ENCODE measurements at places on chromosomes 7 and 10.

- DNase-seq = peak; percentile 7
Measured at GRCh38 chr10:116470768-116471415, 43.2 kb downstream of the PNLIPRP3 start.

DNA sequence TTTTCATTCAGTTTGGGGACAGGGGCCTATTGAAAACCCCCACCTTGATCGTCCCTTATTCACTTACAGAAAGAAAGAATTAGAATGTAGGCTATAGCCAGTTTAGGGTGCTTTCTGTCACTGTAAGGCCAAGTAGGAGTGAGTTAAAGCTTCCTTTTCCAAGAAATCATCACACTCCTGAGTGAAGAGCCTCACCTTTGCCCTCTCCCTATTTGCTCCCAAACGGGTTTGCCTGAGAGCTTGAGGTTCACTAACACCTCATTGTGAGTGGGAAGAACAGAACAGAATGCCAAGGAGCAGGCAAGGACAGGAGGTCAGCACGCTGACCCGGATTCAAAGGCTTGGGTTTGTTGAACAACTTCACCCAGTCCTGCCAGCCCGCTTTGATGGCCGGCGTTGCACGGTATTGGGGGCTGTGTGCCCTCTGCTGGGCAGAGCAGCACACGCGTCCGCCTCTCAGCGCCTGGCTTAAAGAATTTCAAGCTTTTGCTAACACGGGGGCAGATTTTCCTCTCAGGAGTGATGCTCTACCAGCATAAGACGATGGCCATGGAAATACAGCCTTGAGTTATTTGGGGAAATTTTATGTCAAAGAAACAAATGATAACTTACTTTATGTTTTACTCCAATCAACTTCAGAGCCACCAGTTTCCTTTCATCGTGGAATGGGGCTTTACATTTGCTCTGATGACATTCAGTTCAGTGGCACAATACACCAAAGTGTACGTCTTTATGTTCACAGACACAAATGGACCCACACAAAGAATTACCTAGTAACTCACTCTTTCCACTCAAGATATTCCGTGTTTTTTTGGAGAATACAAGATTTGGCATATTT lies 470.0 kb downstream of the SUGCT start:
- DNase-seq = peak; percentile 42

DNA sequence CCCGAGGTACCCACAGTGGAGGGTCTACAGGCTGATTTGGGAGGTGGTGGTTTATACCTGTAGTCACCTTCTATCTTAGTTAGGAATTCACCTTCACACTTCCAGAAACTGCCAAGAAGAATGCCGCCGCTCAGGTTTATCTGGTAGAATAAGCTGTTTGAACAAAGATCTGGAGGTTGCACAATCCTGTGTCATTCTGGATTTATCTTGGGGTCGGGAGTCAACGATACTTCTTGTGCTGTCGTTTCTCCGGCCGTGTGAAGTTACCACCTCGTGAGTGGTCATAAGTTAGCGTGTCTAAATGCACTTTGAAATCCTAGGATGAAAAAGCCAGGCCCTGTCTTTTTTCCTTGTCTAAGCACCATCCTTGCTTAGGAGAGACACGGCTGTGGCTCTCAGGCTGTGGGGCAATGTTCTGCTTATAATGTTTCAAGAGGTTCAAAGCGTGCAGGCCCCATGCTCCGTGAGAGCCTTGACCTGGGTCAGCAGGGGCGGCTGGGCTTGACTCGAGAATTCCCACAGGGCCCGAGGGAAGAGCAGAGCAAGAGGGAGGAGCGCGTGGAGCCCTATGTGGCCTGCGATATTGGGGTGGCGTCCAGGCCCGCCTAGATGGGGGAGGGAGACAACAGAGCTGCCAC lies 35.5 kb downstream of the GRIFIN start:
- DNase-seq = no peak

DNA sequence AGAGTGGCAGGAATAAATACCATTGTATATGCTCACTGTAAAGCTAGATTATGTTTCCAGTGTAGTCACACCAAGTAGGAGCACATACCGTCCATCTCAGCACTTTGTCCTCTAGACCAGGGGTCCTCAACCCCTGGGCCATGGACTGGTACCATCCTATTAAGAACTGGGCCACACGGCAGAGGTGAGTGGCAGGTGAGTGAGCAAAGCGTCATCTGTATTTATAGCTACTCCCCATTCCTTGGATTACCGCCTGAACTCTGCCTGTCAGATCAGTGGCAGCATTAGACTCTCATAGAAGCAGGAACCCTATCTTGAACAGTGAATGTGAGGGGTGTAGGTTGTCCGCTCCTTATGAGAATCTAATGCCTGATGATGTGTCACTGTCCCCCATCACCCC lies 735.3 kb downstream of the MAGI2 start:
- DNase-seq = no peak

GRCh38 chr7:130912082-130912861 lies 178.3 kb upstream of the KLF14 start:
- no peak for DNase-seq

- no peak for DNase-seq
Measured at GRCh38 chr7:91031757-91032156, 232.5 kb upstream of the FZD1 start.

DNA sequence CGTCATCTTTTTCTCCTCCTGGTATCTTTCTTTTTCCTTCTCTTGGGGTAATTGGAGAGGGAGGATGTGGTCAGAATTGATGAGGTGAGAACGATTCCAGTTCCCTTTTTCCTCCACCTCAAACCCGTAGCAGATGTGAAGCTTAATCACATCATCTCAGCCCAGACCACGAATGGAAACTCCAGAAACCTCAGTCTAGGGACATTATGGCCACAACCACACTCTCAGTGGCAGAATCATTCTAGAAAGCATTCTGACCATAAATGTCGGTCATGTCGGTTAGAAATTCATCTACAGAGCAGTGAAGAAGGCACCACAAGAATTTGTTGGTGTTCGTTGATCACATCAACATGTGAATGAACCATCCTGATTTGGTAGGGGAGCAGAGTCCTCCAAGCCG lies 78.7 kb downstream of the GATA3 start:
- DNase-seq = no peak

DNA sequence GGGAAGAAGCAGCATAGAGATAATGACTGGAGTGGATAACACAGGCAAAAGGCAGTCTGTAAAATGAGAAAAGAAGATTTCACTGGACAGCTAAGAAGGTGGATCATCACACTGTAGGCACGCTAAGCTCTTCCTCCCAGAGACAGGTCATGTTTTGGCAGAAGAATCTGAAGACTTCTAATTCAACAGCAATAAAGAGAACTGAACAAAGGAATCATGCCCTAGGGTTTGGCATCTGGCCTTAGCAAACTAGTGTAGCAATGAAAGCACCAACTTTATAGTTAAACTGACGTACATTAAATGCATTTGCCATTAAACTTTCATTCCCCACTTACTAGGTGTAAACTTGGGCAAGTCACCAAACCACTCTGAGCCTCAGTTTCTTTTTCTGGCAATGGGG lies 84.4 kb upstream of the SEM1 start:
- DNase-seq = no peak

GRCh38 chr10:3755440-3756359 lies 29.3 kb downstream of the KLF6 start:
- no peak for DNase-seq

DNA sequence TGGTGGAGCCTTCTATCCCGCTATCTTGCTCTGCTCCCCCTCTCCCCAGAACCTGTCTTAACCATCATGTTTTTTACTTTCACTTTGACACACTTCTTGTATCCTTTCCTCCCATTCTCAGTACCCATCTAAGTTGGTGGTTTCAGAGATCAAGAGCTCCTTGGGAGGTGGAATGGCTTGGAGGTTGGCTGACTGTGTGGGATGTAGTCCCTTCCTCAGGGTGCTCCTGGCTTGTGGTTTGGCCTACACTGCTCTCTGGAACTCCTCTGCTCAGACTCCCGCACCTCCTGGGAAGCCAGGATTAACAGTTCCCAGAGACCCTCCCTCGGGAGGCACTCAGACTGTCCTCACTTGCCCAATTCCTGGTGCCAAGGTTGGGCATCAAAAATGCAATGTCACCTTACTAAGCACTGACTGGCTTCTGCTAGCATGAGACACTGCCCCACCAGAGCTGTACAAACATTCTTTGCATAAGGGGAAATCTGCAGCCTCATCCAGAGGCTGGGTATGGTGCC lies 93.1 kb upstream of the NAMPT start:
- no peak for DNase-seq

DNA sequence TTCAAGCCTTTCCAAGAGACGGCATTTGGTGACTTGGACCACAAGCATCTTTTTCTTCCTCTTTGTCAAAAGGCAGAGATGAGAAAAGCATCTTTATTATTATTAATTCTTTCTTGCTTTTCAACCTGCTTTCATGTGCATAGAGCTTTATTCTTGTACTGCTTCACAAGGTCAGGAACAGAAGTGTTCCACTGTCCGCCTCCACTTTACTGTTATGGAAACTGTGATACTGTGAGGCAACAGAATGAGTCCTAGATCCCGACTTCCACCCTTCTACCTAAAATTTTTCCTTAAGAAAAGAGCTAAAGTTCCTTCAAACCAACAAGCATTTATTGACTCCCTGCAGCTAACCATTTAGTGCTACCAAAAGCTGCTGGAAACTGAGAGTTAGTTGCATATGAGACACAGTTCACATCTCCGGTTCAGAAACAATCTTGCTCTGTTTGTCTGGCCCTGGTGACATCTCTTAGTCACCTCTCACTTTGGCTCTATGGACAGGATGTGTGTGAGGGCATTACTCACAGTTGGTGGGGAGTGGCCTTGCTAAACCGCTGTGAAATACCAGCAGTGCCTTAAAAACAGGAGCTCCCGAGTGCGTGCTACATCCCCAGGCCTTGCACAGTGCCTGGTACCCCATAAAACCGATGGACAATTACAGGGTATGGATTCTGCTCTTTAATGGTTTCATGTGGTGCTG lies 77.1 kb upstream of the TRIL start:
- no peak for DNase-seq

DNA sequence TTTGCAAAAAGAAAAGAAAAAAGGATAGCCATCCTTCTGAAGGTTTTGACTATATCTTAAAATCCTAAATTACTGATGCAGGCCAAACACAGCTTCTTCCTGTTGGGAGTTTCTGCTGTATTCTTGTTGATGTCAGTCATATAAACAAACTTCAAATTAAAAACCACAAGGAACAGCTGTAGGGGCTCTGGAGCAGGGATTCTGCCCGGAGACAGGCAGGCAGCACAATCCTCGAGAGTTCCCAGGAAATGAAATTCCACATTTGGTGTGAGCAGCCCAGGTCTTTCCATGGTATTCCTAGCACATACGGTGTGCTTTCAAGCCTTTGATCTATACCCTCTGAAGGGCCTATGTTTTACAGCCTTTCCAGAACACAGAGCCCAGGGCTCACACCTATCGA lies 43.2 kb downstream of the INSYN2A start:
- no peak for DNase-seq

DNA sequence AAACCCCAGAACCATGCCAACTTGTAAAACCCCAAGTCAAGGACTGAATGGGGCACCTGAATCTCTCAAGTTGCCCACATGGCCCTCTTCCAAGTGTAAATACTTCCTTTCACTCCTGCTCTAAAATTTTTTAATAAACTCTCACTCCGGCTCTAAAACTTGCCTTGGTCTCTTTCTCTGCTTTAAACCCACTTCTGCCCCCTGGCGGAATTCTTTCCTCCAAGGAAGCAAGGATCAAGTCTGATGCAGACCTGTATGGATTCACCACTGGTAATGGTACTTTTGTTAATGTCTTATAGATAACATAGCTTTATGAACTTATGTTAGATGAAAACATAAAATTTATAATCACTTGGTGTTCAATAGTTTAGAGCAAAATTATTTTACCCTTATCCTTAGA lies 33.8 kb downstream of the SLC16A9 start:
- peak; percentile 9 for DNase-seq

- DNase-seq = no peak
Measured at GRCh38 chr7:55132890-55133551, 114.2 kb downstream of the EGFR start.

- no peak for DNase-seq
Measured at GRCh38 chr10:71205468-71205867, 6.9 kb upstream of the UNC5B start.

GRCh38 chr7:157713591-157713990 lies 376.8 kb downstream of the DNAJB6 start:
- no peak for DNase-seq

DNA sequence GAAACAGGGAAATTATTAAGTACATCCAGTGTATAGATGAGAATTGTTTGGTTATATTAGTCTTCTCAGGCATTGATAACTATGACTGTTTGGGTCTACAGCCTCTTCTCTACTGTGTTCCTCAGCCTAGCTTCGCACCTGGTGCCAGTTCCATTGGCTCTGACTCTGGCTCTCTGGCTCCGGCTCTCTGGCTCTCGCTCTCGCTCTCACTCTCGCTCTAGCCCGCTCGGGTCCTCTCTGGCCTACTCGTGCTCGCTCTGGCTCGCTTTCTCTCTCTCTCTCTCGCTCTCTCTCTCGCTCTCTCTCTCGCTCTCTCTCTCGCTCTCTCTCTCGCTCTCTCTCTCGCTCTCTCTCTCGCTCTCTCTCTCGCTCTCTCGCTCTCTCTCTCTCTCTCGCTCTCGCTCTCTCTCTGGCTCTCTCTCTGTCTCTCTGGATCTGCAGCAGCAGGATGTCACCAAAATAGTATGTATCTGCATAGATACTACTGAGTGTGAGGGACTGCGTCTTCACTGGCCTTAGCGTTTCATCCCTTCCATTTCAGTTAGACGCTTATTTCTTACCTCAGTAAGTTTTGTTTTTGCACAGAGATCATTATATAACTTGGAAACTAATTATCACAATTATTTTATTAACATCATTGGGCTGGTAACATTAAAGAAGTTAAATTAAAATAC lies 6.5 kb upstream of the SSBP1 start:
- DNase-seq = no peak

GRCh38 chr7:82275342-82275741 lies 168.2 kb downstream of the CACNA2D1 start:
- DNase-seq = no peak

DNA sequence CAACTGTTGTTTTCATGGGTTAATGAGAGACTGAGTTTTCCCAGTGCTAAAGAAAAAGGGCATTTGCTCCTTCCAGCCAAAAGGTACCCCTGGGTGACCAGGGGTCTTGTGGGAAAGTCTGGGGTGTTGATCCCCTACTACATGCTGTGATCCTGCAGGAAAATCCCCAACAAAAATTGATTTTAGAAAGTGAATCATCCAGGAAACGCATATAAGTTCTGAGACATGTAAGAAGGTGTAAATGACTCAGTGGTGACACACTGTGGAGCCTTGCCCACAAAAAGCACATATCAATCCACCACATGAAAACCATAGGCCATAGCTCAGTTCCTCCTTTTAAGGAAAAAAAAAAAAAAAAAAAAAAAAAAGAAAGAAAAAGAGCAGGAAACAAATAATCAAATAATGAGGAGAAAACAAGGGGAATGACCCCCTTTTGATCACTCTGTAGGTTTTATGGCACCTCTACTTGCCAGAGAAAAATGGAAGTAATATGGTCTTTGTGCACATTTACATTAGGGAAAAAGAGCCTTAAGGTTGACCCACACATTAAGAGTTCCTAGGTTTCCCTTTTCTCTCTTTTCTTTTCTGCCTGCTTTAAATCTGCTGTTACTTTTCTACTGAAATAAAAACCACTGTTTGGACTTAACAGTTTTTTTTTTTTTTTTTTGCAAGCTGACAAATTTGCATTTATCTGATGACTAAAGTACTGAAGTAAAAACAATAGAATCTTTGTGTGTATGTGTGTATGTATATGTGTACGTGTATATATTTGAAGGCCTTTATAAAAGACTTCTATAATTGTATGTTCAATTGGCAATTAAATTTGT lies 386.0 kb downstream of the KIF20B start:
- DNase-seq = no peak

- no peak for DNase-seq
Measured at GRCh38 chr7:94908323-94909178, 1.2 kb downstream of the PPP1R9A start.
